ENCODE measurements at places on chromosomes 13 and 19. TPM values are rescaled to one million over a fixed set of nuclear protein-coding genes. Genes with fewer than 3 reads are reported as not detected.
A peak's percentile ranks its signal among the peaks of the same experiment; 100 is the strongest.

ANGPTL4 gene
- not detected for total RNA-seq

DNA sequence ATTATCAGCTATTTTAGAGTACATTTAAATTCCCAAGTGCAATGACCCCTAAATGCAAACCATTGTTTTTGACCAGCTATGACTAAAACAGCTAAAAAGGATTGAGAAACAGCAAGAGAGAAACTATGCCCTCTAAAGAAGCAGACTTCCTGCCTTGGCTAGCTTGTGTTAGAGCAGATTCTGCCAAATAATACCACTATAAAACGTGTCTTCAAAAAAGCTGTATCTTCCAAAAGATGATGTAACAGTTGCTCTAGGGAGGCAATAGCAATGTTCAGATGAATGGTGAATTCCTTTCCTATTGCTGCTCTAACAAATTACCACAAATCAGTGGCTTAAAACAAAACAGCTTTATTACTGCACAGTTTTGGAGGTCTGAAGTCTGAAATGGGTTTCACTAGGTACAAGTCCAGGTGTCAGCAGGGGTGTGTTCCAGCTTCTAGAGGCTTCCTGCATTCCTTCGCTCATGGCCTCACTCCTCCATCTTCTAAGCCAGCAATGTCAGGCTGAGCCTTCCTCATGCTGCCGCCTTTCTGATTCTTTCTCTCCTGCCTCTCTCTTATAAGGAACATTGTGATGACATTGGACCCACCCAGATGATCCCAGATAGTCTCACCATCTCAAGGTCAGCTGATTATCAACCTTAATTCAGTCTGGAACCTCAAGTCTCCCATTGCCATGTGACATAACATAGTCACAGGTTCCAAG lies 84.5 kb downstream of the LRRC63 start:
- peak overlapping the region; percentile 70 for H3K4me3 ChIP-seq
- peaks cover 63% of the 10 kb centered on the region for H3K4me1 ChIP-seq
- H3K27ac ChIP-seq: peak overlapping the region; percentile 96
- peaks cover 17% of the 10 kb centered on the region for H3K36me3 ChIP-seq
- DNase-seq: no peak

DNA sequence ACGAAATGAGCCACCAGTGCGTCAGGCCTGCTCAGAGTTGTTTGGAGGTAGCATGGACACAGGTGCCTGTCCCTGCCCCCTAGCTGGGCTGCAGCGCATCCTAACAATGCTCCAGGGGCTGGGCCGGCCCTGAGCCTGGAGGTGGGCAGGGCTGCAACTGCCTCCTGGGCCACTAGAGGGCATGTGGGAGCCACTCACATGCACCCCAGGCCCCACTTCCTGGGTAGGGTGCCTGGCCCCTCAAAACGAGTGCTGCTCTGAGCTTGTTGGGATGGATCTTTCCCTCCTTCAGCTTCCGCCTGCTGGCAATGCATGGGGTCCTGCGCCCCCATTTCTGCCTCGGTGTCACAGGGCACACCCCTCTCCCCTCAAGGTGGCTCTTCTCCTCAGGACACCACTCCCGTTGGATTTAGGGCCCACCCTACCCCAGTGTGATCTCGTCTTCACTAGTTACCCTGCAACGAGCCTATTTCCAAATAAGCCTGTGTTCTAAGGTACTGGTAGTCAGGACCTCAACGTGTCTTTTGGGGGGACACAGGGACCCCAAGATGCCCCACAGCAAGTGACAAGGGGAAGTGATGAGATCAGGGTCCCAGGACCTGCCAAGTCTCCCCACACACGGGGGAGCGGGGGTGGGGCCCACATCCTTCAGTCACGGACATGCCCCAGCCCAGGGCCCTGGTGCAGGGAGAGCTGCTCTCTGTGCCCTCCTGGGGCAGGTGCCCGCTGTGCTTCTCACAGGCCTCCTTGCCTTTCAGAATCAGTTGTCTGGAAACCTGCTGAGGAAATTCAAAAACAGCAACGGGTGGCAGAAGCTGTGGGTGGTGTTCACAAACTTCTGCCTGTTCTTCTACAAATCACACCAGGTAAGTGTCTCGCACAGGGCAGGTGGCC lies 131.3 kb downstream of the STK24 start:
- DNase-seq: peak; percentile 79
- no peaks in the 10 kb centered on the region for H3K27me3 ChIP-seq
- H3K36me3 ChIP-seq: no peaks in the 10 kb centered on the region
- H3K27ac ChIP-seq: peak overlapping the region; percentile 84

DNA sequence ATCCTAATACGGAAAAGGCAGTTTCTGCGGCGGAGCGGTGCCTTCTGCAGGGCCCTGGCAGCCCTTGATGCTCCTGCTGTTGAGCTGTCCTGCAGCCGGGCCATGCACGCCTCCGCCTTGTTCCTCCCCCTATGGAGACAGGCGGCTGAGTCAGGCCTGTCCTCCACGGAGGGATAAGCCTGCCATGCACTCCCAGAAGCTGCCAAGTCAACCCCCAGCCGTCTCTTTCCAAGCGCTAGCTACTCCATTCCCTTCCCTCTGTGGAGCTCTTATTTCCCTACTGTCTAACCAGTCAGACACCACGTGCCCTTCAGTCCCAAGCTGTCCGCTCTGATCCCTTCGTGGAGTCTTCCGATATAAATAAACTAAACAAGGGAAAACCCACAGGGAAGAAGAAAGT lies 197.0 kb downstream of the COL4A1 start:
- H3K4me3 ChIP-seq: no peak overlapping the region
- peaks cover 4% of the 10 kb centered on the region for H3K27me3 ChIP-seq
- no peak for DNase-seq
- H3K27ac ChIP-seq: no peak overlapping the region
- H3K36me3 ChIP-seq: no peaks in the 10 kb centered on the region

GRCh38 chr13:98540476-98540875 lies 36.4 kb downstream of the STK24 start:
- DNase-seq: no peak
- no peaks in the 10 kb centered on the region for H3K27me3 ChIP-seq
- H3K4me3 ChIP-seq: no peak overlapping the region
- H3K27ac ChIP-seq: no peak overlapping the region
- peaks cover 3% of the 10 kb centered on the region for H3K36me3 ChIP-seq

DNA sequence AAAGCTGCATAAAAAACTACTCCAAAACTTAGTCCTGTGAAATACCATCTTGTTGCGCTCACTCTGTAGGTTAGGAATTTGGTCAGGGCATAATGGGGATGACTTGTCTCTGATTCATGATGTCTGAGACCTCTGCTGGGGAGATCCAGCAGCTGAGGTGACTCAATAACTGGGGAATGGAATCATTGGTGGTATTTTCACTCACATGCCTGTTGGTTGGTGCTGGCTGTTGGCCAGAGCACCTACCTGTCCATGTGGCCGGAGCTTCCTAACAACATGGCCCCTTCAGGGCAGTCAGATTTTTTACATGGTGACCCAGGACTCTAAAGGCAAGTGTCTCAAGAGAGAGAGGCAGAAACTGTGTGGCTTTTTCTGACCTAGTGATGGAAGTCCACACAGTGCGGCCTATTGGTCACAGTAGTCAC lies 7.4 kb upstream of the ESD start:
- H3K4me3 ChIP-seq: no peak overlapping the region
- H3K36me3 ChIP-seq: no peaks in the 10 kb centered on the region
- H3K4me1 ChIP-seq: no peaks in the 10 kb centered on the region
- H3K27me3 ChIP-seq: peaks cover 7% of the 10 kb centered on the region
- no peak overlapping the region for H3K27ac ChIP-seq
- DNase-seq: no peak

- H3K36me3 ChIP-seq: peaks cover 14% of the 10 kb centered on the region
- H3K27ac ChIP-seq: peak overlapping the region; percentile 92
- H3K4me1 ChIP-seq: peaks cover 22% of the 10 kb centered on the region
- DNase-seq: no peak
- no peaks in the 10 kb centered on the region for H3K27me3 ChIP-seq
Measured at GRCh38 chr19:41957838-41958366, 1.2 kb downstream of the RABAC1 start.

DNA sequence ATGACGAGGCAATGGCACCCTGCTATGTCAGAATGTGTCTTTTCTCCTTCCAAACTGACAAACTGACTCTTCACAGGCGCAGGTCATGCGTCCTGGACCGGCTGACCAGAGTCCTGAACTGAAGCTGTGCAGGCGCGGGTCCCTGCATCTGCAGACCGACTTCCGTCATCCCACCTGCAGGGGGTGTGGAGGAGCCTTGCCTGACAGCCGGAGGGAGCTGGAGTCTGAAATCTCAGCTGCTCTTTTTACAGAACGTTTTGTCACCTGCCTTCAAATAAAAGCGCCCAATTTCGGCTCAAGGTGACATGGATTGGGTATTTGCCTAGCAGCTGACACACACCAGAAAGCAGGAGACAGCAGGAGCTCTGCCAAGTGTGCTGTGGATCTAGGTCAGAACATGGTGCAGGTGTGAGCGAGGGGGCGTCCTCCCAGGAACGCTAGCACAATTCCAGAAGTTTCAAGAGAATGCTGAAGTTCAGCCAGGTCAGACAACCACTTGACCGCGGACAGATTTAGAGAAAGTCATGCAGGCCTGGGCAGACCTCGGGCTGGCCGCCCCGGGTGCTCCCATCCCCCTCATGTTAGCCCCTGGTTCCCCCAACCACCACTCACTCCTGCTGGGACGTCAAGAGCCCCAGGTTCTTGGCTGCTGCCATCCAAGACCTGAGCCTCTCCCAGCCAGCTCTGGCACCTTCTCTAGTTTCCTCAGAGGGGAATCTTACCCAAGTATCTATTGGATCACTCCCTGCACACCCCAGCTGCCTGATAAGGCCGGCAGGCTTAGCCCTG lies 32.8 kb downstream of the ELL start:
- H3K4me3 ChIP-seq: no peak overlapping the region
- H3K36me3 ChIP-seq: peaks cover 3% of the 10 kb centered on the region
- peaks cover 21% of the 10 kb centered on the region for H3K4me1 ChIP-seq
- no peak overlapping the region for H3K27ac ChIP-seq
- no peak for DNase-seq
- H3K27me3 ChIP-seq: no peaks in the 10 kb centered on the region

Measured in naive thymus-derived CD8-positive, alpha-beta T cell (primary cell).